ENCODE measurements at places on chromosomes 12 and 14.

DNA sequence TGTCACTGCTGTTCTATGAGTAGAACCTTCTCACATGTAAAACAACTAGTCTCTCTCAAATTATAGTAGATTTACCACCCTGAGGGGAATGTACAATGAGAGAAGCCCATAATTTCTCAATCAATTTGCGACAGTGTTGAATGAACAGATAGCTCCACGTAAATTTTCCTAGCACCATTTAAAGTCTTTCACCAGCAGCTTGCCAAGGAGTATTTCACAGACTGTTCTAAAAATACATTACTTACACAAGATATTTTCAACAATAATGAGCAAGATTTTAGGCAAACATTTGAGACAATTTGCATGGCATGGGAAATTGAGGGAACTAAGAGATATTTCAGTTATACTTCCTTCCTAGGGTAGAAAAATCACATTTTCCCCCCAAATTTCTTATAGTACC, 151.6 kb downstream of the KICS2 start:
- no peak for DNase-seq

DNA sequence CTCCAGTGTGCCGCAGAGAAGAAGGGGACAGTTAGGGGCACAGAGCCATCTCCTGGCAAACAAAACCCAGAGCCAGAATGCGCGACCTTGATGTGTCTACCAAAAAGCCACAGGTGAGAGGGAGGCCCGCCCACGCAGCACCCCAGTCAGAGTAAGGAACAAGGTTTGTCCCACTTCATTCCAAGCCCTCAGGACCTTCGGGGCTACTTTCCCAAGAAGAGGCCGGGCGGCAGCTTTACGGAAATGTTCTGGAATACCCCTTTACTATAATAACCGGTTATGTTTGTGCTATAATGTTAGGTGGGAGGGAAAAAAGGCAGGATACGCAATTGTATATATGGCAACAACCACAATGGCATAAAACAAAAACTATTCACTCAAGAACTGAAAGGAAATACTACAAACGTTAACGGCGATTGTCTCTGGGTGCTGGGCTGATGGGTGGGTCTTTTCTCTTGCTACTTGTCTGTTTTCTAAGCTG, 12.3 kb downstream of the CCDC88C start:
- no peak for DNase-seq

DNA sequence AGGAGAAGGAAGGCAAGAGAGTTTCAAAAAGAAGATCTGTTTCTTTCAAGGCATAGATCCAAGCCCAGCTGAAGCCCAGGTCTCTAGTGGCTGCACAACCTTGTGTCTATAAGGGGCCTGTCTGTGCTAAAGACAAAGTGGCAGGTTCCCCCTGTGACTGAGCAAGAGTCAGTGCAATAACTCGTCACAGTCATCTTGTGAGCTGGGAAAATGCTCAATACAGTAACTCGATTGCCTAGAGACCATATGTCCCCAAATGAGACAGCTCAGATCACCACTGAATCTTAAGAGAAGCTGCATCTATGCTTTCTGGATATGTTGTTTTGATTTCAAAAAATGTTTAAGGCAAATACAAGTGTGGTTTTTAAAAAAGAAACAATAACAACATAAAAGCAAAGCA, 24.2 kb downstream of the ST8SIA1 start:
- no peak for DNase-seq

GRCh38 chr12:7512553-7512952, 9.0 kb upstream of the CD163 start:
- DNase-seq: peak; percentile 97

DNA sequence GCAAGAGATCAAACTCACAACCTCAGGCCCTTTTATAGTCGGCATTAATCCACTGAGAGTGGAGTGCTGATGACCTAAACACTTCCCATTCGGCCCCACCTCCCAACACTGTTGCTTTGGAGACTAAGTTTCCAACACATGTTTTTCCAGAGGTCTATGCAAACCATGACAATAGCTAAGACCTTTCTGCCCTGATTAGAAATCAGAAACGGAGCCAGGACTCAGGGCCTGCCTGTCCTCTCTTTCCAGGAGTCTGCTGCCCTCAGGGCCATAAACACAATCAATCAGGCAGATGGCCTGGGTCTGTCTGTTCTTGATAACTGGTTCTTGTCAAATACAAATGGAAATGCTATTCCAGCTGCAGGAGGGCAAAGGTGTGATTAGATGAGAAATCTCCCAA, 97.2 kb upstream of the PSMC1 start:
- DNase-seq: no peak

- DNase-seq: no peak
These were observed 141.9 kb downstream of the KIF26A start for GRCh38 chr14:104280085-104280901.

DNA sequence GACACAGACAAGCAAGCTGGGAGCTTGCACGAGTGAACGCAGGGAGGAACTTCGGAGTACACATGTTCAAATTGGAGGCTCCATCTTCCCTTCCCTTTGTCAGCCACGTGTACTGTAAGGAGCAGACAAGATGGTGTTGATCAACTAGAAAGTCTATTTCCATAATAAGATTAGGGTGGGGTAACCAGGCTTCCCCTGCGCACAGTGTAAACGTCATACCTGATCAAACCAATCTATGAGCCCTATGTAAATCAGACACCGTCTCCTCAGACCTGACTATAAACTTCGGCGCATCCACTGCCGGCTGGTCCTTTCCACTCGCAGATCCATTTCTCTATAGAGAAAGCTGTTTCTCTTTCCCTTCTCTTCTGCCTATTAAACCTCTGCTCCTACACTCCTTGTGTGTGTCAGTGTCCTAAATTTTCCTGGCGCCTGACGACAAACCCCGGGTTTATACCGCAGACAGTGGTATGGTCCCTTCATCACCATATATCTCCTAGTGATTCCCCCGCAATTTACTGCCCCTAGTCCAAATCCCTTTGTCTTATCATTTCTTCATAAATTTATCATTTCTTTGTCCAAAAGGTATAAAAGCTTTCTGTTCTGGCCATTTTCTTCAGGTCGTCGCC, 7.5 kb upstream of the ETFBKMT start:
- DNase-seq: peak; percentile 77

DNA sequence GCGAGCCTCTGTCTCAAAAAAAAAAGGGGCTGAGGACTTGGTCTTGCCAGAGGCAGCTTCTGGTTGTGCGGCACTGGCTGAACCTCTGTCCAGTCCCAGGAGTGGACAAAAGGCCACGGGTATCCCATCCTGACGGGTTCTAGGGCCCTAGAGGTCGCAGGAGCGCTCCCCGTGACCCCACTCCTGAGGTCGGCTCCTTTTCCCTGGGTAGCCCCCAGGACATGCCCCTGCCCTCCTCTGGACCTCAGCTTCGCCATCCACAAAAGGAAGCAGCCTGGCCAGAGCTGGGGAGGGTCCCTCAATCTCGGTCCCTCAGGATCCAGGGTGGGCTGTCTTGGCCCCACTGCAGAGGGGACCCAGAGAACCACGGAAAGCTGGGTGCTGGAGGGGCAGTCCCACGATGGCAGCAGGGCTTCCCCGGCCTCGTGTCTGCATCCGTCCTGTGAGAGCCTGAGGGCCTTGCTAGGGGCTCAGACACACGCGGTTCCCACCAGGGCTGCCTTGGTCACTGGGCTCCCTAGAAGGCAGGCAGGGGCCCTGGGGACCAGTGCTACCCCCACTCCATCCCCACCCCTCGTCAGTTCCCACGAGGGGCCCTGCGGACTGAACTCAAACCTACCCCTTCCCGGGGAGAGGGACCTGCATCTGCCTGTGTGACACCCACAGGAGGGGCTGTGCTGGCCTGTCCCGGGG, 31.1 kb downstream of the ASCL4 start:
- no peak for DNase-seq

DNA sequence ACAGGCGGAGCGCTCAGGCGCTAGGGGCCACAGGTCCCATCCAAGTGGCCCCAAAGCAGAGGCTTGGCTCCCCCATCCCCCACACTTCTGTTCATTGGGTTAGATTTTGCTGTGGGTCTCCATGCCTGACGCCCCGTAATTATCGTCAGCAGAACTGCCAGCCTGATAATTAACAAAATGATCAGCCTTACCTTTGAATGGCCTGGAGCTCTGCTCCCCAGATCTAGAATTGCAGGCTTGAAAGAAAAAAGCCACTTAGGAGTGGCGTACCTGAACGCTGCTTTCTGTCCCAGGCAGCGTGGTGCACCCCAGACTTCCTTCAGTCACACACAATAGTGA, 28.7 kb upstream of the LRP1-AS start:
- DNase-seq: no peak

- no peak for DNase-seq
These were observed 2.1 kb downstream of the TSPAN11 start for GRCh38 chr12:30928356-30929244.

DNA sequence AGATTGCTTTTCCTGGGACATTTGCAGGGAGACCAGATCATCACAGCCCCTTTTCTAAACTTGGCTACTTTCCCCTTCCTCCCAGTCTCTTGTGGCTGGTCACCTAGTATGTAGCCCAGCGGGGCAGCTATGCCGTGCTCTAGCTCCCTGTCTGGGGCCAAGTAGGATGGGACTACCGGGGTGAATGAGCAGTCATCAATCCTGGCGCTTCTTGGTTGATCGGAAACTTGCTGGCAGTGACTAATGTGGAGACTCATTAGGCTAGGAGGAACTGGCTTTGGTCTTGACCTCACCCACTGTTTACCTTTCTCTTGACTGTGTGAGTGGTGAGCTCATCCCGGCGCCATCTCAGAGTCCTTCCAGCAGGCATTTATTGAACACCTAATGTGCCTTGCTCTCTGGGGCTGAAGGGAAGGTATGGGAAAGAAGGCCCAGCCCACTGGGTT, 15.9 kb downstream of the PLEKHG3 start:
- DNase-seq: peak; percentile 62

- no peak for DNase-seq
These were observed 1087.8 kb upstream of the TMEM132C start for GRCh38 chr12:127179176-127179575.

GRCh38 chr12:120242971-120243699, 22.4 kb downstream of the PXN start:
- no peak for DNase-seq

DNA sequence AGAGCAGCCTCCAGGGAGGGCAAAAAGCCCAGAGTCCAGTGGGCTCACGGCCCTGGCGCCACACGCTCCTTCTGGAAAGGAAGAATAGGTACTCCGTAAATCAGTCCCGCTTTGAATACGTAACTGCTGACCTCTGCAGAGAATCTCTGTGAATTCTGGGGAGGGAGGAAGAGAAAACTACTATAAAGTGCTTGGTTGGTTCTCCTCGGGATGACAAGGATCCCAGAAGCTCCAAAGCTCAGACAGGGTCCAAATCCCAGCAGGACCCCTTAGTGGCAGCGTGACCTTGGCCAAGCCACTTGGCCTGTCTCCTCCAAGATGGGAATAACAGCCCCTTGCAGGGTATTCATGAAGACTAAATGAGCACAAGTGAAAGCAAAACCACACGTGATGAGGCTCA, 31.7 kb downstream of the ANO2 start:
- DNase-seq: no peak

GRCh38 chr14:63993992-63994391, 141.2 kb downstream of the SYNE2 start:
- DNase-seq: no peak

GRCh38 chr14:86464341-86464740, 934.4 kb downstream of the FLRT2 start:
- DNase-seq: no peak

GRCh38 chr14:50647282-50647681, 20.8 kb downstream of the SAV1 start:
- DNase-seq: no peak

DNA sequence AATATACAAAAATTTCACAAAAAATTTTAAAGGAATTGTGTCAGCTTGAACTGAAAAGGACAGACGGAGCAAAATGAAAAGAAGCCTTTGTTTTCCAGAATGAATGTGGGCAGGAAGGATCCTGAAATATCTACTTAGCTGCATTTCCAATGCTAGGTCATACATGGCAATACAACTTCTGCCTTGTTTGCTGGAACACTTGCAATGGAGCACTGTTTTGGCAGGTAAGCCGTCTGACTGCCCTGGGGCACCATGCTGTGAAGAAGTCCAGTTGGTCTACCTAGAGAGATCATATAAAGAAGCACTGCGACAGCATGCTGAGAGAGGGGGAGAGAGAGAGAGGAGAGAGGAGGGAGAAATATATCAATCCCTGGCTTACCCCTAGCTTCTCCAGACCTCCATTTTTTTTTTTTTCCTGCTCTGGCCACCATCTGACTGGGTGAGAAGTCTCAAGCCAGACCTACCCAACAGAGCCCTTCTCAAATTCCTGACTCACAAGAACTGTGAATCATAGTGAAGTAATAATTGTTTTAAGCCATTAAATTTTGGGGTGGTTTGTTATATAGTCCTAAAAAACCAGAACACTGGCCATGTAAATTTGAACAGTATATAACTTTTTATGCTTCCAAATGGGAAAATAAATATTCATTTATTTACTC, 97.1 kb upstream of the PRICKLE1 start:
- DNase-seq: peak; percentile 30

DNA sequence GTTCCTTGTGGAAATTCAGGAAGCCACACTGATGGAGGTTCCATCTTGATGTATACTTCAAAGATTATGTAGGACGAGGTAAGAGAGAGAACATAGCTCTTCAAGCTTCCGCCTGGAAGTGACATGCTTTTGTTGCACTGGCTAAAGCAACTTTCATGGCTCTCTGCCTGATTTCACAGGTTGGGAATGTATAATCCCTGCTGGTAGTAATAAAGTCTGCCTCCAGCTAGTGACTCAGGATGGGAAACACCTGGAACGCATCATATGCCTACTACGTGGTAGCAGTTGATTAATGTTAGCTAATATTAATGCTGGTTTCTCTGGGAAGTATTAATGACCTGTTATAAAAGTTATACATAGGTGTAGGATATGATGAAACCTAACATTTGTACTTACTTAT, 71.1 kb downstream of the PELI2 start:
- DNase-seq: peak; percentile 89

- DNase-seq: peak; percentile 88
These were observed 25.9 kb downstream of the UBE2N start for GRCh38 chr12:93415723-93416464.

DNA sequence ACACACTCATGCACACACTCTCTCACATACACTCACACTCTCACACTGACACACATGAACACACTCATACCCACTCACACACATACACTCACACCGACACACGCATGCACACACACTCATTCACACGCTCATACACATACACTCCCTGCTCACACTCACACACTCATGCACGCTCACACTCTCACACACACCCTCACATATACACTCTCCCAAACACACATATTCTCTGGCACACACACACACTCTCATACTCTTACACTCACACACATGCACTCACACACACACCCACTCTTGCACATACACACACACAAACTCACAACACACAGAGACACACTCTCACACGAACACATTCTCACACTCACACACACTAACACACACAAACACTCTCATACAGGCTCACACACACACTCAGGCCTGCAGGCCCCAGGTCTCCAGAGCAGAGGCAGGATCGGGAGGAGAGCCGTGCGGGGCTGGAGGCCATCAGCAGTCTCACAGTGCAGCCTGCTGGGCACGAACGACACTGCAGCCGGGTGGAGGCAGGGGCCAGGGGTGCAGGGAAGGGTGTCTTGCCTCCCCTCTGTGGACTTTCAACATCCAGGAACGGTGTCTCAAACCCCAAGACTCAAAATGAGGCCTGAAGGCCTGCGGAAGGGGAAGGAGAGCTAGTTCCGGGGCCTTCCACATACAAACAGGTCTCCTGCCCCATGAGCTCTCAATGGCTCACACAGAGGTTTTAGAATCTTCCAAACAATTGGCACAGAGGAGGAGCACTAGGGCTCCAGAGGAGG, 148.7 kb downstream of the ANO2 start:
- DNase-seq: peak; percentile 62

Measured in fibroblast of skin of abdomen (primary cell).